ENCODE measurements at places on chromosomes 11 and 22.

- DNase-seq = no peak
These were observed 21.1 kb downstream of the LRRC10B start for GRCh38 chr11:61529537-61530225.

DNA sequence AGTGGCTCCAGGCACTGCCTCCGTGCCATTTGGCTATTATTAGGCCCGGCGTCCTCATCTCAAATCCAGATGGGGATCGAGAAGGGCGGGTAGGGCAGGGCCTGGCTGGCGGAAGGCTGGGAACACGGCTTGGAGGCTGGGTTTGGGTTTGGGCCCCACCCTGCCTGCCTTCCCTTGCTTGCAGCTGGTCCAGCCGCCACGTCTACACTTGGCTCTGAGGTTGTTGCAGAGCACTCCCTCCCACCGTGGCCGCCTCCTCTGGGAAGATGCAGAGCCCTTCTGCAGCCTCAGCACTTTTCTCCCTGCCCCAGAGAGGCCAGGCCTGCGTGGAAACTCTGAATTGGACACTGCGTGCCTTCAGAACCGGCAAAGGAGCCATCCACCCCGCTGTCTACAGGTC is 5.2 kb upstream of the SMTN start:
- no peak for DNase-seq

GRCh38 chr11:61881397-61881796 is 9.9 kb downstream of the FADS3 start:
- DNase-seq = no peak

DNA sequence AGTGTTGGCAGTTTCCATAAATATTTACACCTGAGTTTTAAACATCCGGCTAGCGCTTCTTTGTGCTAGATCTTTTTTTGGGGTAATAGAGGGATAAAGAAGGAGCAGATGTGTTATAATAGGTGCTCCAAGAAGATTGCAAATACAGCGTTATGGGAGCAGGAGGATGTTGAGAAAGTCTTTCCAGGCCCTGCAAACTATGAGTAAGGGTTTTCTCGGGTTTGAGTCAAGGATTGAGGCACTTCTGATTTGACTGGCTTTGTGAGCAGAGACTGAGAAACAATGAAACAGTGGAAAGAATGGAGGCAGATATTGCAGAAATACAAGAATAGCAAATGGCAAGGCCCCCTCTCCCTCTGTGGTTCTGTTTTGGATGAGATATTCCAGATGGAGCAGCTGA is 155.0 kb upstream of the TIMP3 start:
- no peak for DNase-seq

DNA sequence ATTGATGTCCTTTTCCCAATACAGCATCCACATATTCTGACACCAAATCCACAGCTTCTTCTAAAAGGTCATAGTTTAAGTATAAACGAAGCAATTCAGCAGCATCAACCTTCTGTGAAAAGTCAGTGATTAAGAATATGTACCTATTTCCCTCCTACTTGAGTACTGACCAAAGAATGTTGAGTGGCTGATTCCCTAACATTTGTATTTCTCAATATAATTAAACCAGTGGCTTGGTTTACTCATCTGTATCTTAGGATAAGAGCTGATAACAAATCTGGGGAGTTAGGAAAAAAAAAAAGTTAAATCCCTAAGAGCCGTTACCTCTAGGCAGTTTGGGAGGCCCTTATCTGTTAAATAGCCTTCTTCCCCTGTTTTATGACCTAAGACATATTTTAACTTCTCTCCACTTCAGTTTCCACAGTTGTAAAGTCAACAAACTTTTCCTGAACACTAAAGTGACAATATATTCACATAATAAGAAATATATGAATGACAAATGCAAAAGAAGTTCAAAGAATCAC is 16.0 kb upstream of the FNBP4 start:
- no peak for DNase-seq

DNA sequence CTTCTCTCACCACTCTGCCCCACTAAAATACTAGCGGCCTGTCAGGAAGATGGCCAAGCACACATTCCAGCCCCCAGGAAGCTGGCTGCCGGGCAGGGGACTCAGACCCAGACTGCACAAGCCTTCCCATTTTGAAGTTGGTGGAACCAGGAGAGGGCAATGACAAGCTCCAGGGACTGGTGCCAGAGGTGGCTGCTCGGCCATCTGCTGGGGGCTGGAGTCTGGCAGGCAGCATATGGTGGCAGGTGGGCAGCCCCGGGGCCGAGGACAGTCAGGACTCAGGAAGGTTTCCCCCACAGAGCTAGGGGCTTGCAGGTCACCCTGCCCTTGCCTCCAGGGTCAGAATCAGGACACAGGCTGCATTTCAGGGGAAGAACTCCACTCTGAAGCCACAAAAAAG is 22.6 kb downstream of the KCNJ5 start:
- DNase-seq = no peak

DNA sequence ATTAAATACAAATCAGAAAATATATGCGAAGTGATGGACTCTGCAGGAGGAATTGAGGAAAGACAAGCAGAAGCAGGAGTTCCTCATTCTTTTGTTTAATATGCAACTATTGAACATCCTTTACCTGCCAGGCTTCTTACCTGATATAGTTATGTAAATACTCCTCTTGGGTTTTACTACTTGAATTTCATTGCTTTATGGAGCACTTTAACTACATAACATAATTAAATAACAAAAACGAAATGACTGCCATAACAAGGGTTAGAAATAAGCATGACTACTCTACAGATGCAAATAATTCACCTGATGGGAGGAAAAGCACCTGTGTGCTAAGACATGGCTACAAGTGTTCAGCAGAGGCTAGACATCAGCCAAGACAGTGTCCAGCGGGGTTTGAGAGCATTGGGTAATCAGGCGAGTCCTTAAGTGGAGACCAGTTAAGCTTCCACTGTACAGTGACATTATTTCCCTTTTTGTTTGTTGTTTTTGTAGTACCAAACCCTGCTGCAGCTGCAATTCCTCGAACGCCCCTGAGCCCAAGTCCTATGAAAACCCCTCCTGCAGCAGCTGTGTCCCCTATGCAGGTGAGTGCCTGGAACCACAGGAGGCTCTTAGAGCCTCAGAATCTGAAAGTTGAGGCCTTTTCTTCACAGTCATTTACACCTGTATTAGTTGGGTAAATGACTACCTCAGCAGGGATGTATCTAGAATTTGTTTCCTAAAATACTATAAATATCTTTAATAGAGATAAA is 67.4 kb downstream of the SPECC1L start:
- no peak for DNase-seq

- DNase-seq = no peak
These were observed 9.0 kb downstream of the TUBA8 start for GRCh38 chr22:18119409-18120110.

- no peak for DNase-seq
These were observed 3.7 kb upstream of the MUC5AC start for GRCh38 chr11:1153951-1154493.

DNA sequence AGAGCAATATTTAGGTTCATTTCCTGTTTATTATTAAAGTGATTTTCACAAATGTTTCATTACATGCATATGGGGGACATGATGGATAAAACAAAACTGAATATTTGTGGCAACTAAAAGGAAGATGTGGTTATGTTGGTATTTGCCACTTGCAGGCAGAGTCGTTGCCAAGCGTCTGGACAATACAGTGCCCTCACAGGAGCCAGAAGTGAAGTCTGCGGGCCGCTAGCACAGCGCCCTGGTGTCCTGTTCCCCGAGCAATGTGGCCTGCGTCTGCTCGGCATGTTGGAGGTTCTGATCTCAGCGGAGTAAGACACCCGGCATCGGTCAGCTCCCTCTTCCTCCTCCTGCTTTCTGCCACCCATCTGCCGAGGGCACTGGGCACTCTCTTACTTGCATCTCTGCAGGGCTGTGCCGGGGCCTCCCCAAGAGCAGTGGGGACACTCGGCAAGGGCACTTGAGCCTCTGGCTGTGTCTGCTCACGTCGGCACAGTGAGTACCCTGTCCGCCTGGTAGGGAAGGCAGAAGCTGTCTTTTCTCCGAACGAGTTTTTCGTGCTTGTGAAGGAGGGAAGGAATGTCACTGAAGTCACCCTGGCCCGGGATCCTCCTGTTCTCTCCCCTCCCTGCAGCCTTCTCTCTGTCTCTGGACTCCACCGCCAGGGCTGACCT is 10.5 kb upstream of the TTLL12 start:
- DNase-seq = no peak

- DNase-seq = no peak
These were observed 20.5 kb downstream of the EPS8L2 start for GRCh38 chr11:726278-727220.

- no peak for DNase-seq
These were observed 44.1 kb upstream of the CCDC90B start for GRCh38 chr11:83330303-83330702.

- DNase-seq = no peak
These were observed 406.2 kb downstream of the METTL15 start for GRCh38 chr11:28514391-28514790.

GRCh38 chr11:12525466-12526055 is 148.2 kb downstream of the PARVA start:
- DNase-seq = no peak

DNA sequence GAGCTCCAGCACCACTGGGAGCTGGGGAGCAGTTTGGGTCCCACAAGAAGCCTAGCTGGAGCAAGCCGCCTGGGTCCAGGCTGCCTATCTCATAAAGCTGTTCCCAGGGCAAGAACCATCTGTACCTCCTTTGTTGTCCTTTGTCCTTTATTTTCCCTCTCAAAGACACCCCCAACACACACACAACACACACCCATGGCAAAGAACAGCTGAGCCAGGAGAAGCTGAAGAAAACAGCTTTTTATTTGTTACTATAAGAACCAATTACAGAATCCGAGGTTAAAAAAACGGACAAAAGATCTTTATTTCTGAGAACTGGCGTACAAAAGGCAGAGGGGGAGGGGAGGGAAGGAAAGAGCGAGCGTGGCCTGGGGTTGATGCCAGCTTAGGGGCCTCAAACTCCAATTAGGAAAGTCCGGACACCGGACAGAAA is 1.7 kb upstream of the TUT1 start:
- no peak for DNase-seq

DNA sequence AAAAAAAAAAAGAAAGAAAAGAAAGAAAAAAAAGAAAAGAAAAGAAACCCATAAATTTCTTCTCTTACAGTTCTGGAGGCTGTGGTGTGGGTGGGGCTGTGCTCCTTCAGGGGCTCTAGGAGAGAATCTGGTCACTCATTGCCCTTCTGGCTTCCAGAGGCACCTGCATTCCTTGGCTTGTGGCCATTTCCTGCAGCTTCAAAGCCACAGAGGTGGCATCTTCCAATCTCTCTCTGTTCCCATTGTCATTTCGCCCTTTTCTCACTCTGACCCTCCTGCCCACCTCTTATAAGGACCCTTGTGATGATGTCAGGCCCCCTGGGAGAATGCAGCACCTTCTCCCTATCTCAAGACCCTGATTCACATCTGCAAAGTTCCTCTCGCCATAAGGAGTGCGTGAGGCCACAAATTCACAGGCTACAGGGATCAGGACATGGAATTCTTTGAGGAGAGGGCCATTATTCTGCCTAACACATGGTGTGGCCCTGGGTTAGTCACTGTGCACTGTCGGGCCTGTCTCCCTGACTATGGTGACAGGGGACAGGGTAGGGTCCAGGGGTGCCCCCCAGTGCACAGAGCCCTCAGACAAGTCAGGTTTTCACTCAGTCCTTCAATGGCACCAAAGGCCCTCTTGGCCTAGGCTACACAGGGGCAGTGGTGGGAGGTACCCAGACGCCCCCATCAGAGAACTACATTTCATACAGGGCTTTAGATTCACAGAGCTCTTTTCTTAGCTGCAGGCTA is 38.6 kb upstream of the PRR5 start:
- no peak for DNase-seq
